Mesenteric fat pad (tissue), 1 donor: ENCODE measurements at places on chromosomes 4 and X.

DNA sequence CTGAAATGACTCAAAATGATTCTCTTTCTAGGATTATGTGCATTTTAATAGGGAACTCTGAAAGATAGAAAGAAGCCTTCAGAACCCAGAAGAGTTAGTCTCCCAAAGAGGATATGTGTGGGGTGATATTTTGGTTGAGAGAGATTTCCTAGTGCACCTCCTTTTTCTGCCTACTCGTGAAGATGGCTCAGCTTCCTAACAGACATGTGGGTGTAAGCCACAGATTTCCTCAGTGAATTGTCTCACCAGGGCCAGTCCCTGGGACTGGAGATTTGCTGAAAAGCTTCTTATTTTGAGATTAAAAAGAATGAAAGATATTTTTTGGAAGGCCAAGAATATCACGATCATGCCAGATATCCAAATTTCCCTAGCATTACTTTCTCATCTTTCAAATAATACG is 42.8 kb downstream of the MAGEB17 start:
- no peak for DNase-seq

GRCh38 chr4:184764601-184765000 is 30.7 kb upstream of the CENPU start:
- DNase-seq: no peak

DNA sequence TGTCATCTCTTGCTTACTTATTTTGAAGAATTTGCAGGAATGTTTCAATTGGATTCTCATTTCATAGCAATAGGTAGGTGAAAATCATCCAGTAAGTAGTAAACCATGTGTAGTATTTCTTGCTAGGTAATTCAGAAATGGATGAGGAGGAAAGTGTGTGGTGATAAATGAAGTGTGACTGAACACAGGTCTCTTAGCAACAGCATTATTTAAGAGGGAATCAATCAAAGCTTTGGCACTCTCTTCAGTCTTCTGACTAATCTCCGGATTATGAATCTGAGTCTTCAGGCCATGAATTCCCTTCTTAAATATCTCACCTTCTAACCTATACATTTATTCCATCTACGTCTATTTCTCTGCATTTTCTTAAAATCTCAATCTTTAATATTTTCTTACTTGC is 55.8 kb upstream of the ARHGAP24 start:
- DNase-seq: no peak

DNA sequence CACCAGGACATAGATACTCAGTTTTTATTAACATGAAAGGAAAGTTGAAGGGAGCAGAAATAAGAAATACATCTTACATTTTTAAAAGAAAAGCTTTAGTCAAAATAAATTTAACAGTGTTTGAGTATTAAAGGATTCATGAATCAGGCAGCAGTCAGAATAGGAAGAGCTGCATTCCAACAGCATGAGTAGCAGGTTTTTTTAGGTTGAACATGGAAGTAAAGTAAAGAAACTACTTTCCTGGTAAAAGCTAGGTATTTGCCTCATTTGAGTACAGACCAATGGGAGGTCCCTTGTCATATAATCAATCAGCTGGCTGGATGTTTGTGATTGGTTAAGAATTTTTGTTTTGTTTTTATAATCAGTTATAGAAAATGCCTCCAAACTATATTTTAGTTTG is 645.9 kb upstream of the INTU start:
- DNase-seq: no peak

DNA sequence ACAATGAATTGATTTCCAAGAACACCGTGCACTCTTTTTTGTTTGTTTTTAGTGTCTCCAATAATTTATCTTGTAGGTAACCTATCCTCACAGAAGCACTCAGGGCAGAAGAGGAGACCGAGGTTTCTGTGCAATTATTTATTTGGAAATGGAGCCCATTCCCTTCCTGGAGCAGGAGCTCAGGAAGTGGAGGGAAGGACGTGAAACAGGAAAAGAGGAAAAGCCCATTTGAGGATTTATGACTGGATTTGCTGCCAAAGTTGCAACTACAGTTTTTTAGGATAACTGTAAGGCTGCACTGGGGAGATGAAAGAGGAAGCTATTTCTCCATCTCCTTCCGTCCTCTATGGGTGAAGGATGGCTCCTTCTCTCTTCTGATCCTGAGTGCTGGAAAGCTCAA is 31.7 kb upstream of the MXRA5 start:
- no peak for DNase-seq

DNA sequence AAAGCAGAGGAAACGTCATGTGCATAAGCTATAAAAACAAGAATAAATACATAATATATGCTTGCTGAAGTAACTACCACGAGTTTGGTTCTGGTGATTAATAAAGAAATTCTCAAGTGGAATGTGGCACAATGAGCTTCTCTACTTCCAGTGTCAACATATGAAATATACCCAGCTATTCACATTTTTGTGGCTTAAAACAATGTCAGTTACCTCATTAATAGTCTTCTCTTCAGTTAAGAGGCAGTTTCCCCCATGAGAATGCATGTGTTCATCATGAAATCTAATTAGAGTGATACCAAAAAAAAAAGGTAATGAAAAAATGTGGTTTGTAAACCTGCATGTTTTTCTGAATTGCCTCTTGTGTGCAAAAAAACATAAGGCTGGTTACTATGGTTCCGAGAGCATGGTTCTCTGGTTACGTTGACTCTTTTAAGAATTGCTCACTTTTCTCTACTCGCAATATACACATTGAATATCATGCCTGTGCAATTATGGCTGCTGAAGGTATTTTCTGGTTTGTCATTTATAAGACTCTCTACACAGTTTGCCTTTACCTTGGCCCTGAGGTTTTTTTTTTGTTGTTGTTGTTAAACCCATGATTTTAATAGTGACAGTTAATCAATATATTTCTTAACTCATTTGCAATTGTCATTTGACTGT is 108.2 kb downstream of the PCDH7 start:
- DNase-seq: no peak

DNA sequence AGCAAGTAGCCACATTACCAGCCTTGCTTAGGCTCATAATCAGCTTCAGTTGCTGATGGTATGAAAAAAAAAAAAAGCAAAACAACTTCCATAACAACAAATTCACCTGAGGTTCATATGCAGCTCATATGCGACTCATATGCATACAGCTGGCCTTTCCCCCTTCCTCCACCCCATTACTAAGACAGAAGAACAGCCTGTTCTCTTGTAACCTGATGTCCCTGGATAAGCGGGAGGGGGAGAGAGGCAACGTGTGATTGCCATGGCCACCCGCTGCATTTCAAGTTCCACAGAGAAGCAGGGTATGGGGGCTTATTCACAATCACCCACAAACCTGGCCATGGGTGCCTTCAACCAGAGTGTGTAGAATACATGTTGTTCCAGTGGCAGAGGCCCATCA is 95.1 kb upstream of the DGKK start:
- no peak for DNase-seq

DNA sequence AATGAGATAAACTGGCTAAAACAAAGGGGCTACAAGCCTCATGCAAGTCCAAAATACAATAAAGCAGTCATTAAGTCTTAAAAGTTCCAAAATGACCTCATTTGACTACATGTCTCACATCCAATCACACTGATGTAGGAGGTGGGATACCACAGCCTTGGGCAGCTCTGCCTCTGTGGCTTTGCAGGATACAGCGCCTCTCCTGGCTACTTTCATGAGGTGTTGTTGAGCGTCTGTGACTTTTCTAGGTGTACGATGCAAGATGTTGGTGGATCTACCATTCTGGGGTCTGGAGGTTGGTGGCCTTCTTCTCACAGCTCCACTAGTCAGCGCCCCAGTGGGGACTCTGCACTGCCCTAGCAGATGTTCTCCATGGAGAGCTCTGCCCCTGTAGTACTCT is 944.9 kb downstream of the TECRL start:
- DNase-seq: no peak

DNA sequence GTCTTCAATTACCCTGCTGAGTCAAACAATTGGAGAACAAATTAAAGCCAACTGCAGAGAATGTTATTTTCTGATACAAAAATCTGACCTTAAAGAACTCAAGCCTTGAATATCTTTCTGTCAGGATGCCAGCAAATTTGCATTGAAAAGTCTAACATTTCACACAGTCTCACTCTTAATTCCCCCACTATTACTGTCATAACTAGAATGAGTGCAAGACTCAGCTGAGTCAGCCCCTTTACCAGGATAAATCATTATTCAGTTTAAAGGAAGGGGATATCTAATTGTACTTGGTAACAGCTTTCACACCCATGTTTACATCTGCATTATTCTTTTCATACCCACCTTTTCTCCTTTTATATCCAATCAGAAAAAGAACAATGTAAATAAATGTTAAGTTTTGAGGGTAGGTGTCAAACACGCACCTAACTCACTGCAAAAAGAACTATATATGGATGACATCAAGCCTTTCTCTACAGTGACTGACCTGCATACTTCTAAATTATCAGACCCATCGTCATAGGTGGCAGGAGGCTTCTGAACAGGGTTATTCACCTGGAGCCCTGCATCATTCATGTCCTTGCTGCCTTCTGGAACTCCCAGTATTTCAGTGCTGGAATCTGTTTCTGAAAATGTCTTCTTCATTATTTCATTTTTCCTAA is 117.4 kb downstream of the TMA16 start:
- DNase-seq: no peak

GRCh38 chr4:4866124-4866865 is 6.8 kb downstream of the MSX1 start:
- DNase-seq: no peak

- no peak for DNase-seq
Measured at GRCh38 chrX:8103655-8104054, 67.4 kb downstream of the VCX2 start.

GRCh38 chrX:135383249-135383648 is 38.5 kb upstream of the SMIM10L2A start:
- DNase-seq: no peak
